ENCODE measurements at places on chromosomes 11 and 22. TPM values are rescaled to one million over a fixed set of nuclear protein-coding genes. Genes with fewer than 3 reads are reported as not detected.
A peak's percentile ranks its signal among the peaks of the same experiment; 100 is the strongest.

HORMAD2 gene
- not detected for total RNA-seq

MS4A1 gene
- 1.5 TPM for total RNA-seq

CRACR2B gene
- 65.8 TPM for total RNA-seq

TRIM49D1 gene
- not detected for total RNA-seq

OTOG gene
- total RNA-seq, result not detected

PLAAT3 gene
- total RNA-seq, result 36.7 TPM

RFPL2 gene
- not detected for total RNA-seq

BIK gene
- total RNA-seq, result 6.2 TPM

CEP126 gene
- total RNA-seq, result 33.4 TPM

TMEM135 gene
- total RNA-seq, result 33.5 TPM

PRODH gene
- 47.2 TPM for total RNA-seq

NARS2 gene
- total RNA-seq, result 14.6 TPM

SLC3A2 gene
- total RNA-seq, result 168 TPM

- no peak for DNase-seq
Measured at GRCh38 chr11:115279813-115280761, 224.1 kb downstream of the CADM1 start.

DNA sequence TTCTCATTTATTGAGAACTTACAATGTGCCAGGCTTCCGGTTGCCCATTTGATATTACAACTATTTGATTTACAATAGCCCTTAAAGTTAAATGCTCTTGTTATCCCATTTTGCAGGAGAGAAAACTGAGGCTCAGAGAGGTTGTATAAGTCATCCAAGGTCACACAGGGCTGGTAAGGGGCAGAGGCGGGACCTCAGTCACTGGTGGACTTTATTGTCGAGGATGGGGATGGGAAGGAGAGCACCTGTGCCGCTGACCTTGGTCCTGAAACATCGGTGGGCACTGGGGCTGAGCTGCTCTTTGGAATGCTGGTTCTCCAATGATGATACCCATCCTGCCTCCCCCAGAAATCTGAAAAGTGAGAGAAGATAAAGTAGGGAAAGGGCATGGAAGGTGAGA, 265.4 kb downstream of the MIAT start:
- DNase-seq, result no peak

- DNase-seq, result peak; percentile 83
Measured at GRCh38 chr11:119169282-119169719, 776 bp downstream of the NLRX1 start.

DNA sequence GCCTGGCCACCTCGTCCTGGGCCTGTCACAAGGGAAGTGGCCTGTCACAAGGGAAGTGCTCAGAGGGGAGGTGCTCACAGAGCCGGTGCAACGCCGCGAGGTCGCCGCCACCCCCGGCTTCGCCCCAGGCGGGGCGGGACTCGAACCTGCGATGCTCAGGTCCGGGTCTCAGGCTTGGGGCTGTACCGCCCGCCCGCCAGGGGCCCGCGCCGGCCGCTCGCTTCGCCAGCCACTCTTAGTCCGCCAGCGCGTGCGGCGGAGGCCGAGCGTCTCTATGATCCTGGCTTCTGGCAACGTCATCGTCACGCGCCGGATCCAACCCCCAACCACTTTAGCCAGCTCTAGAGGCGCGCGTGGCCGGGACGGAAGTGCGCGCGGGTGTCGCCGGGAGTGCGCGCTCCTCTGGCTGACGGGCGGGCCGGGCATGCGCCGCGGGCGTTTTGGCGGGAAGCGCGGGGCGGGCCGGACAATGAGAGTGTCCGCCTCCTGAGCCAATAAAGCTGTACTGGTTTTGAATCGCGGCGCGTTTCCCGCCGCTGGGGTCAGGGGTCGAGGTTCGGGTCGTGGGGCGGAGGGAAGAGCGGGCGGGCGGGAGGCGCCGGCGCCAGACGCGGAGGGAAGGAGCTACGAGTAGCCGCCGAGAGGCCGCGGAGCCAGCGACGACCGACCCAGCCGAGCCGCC, at the start of gene TRMT2A:
Gene TRMT2A (minus strand): TSS at position 276 of the 682 bp plus-strand sequence. CDS start 320 bp downstream, outside the sequence.
- peak; percentile 97 for DNase-seq

DNA sequence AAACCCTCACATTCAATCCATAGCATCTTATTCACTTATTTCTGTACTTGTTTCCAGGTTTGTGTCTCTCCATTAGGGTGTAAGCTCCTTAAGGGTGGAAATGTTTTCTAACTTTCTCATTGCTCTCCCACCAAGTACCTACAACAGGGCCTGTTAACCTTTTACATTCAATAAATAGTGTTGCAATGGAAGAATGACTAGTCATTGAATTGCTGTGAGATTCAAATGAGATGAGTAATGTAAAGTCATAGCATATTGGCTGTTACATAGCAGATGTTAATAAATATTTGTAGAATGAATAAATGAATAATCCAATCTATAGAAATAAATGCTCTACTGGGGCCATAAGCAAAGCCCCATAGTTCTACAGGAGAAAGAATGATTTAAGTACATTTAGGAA, 75.4 kb upstream of the DDI1 start:
- no peak for DNase-seq

GRCh38 chr11:118939953-118940598, 14.3 kb upstream of the BCL9L start:
- DNase-seq, result no peak

DNA sequence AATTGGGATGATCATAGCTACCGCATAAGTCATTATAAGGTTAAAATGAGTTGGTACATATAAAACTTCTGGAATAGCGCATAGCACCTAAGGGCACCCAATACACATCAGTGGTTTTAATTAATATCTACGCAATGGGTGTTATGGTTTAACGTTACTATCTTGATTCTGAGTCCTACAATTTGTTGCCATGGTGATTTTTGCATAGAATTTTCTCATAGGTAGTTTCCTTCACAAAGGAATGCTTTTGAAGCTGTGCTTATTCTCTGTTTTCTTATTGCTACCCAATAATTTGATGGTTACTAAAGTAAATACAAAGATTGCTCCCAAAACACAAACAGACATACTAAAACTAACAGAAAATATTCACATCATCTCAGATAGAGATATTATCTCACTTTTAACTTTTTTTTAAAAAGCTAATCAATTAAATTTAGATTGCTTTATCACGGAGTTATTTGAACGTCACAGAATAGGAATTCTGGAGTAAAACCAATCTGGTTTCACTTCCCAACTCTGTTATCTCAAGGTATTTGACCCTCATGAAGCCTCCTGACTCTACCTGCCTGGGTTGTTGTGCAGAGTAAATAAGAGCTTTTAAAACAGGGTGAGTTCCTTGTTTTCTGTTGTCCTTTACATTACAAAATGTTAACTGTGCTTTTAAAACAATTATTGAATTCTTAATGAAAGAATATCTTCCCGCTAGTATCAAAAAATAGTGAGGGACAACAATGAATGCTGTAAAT, 635.5 kb upstream of the CCDC90B start:
- DNase-seq, result no peak

DNA sequence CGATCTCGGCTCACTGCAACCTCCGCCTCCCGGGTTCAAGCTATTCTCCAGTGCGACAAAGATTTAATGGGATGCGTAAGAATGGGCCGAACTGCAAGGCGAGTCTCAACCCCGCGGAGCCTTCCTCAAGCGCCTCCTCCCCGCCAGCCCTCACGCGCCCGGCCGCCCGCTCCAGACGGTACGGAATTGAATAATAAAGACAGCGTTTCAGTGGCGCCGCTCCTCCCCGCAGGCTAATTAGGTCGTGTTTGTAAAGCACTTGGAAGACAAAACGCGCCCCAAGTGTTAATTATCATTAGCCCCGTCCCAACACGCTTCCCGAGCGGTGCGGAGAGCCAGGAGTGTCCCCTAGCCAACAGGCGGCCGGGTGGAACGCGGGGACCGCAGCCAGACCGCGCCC, 192.0 kb downstream of the BUD13 start:
- no peak for DNase-seq

DNA sequence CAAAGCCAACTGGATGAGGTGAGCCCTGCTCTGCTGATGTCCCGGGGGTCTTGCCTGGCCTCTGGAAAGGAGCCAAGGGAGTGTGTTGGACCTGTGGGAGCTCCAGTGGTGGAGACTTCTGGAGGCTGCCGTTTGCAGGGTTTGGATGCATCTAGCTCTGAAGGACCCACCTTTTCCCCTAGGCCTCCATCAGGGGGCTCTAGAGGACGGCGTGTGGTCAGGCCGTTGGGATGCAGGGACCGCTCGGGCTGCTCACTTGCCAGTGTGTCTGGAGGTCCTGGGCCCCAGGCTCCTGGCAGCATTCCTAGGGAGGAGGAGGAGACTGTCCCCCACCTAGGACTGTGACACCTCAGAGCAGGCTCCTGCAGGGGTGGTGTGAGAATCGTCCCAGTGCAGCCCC, 58.3 kb downstream of the PRDM11 start:
- DNase-seq, result no peak

- no peak for DNase-seq
Measured at GRCh38 chr11:114291381-114291780, 4.8 kb upstream of the NNMT start.

DNA sequence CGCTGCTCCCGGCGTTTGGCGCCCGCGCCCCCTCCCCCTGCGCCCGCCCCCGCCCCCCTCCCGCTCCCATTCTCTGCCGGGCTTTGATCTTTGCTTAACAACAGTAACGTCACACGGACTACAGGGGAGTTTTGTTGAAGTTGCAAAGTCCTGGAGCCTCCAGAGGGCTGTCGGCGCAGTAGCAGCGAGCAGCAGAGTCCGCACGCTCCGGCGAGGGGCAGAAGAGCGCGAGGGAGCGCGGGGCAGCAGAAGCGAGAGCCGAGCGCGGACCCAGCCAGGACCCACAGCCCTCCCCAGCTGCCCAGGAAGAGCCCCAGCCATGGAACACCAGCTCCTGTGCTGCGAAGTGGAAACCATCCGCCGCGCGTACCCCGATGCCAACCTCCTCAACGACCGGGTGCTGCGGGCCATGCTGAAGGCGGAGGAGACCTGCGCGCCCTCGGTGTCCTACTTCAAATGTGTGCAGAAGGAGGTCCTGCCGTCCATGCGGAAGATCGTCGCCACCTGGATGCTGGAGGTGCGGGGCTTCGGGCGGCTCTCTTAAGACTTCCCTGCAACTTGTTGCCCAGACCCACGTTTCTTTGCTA, at the start of gene CCND1:
Gene CCND1 (plus strand): TSS at position 162 of the 587 bp plus-strand sequence. CDS start 158 bp downstream, at position 320.
- DNase-seq, result peak; percentile 92

GRCh38 chr11:99020352-99021225, at the start of gene CNTN5:
Gene CNTN5 (plus strand): TSS chr11:99020949.
- DNase-seq, result peak; percentile 27

DNA sequence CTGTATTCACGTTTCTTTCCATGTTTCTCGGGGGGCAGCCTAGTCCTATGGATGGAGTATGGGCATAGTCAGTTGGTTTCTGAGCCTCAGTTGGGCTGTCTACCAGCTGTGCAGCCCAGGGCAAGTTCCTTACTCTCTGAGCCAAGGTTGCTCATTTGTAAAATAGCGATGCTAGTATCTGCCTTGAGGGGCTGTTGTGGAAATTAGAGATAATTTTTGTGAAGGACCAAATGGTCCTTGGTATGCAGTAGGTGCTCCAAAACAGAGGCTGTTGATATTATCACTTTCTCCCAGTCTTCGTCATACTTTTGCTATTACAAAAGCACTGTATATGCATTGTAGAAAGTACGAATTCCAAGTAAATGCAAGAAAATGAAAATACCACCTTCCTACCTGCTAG, 82.7 kb upstream of the MYOD1 start:
- DNase-seq, result no peak

DNA sequence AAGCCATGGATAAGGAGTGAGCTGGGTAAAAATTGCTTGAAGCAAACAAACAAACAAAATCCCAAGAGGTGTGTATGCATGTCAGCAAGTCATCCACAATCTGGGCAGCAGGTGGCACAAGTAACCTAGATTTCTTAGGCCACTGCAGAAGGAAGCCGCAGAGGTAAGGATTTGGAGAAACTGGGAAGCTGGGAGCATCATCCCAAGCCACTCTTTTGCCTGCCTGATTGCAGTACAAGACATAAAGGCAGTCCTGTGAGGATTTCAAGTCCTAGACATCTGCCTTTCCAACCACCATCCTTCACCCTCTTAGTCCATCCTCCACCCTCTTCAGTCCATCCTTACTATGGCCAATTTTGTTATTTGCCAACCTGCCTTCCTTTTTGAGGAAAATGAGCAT, 67.2 kb upstream of the BMAL1 start:
- DNase-seq, result peak; percentile 74

GRCh38 chr11:66016793-66017177, 5.0 kb downstream of the CST6 start:
- DNase-seq, result no peak

DNA sequence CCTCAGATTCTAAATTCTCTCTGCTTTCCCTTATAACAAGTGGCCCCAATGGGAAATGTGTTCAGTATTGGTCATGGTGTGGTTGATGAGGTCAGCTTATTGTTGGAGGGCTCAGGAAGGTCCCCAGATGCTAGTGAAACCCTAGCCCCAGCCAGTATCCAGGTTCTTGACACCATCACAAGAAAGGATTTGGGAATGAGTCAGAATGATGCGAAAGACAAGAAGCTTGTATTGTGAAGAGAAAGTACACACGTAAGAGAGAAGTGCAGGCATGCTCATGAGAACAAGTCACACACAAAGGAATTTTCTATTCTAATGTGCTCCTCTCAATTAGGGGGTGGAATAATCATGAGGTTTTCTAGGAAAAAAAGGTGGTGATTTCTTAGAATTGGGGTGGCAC, 34.9 kb upstream of the TRPC6 start:
- no peak for DNase-seq

GRCh38 chr11:72970557-72971118, 156.4 kb downstream of the ATG16L2 start:
- DNase-seq, result no peak

- no peak for DNase-seq
Measured at GRCh38 chr11:111260811-111261210, 15.3 kb downstream of the POU2AF2 start.

DNA sequence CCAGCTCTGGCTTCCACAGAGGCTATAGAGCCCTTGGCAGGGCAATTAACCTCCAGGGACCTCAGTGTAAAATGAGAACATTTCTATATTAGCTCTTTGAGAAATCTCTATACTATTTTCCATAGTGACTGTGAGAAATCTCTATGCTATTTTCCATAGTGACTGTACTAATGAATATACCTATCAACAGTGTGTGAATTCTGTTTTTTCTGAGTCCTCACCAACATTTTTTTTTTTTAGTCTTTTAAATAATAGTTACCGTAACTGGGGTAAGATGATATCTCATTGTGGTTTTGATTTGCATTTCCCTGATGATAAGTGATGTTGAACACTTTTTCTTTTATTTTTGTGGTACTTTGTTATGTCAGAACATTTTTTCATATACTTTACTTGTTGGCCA, 7.0 kb upstream of the MTNR1B start:
- DNase-seq, result no peak

DNA sequence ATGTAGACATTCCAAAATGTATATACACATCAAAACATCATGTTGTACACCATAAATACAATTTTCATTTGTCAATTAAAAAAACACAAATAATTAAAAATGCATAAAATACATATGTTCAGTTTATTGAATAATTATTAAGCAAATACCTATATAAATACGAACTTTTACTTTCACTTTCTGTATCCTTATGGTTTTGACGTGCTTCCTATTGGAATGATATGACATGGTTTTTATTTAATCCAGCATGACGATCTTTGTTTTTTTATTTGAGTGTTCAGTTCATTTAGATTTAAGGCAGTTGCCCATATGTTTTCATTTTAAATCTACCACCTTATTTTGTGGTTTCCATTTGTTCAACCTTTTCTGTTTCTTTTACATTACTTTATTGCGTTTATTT, 198.3 kb upstream of the PLET1 start:
- DNase-seq, result no peak
